Upper lobe of left lung (tissue), 6 donors: ENCODE measurements at places on chromosomes 7 and 10. TPM values are rescaled to one million over a fixed set of nuclear protein-coding genes. Genes with fewer than 3 reads are reported as not detected.

GRCh38 chr7:104275900-104276299 is 52.5 kb upstream of the LHFPL3 start:
- no peak overlapping the region for H3K27ac ChIP-seq
- DNase-seq: no peak
- no peak overlapping the region for H3K4me3 ChIP-seq
- H3K4me1 ChIP-seq: no peaks in the 10 kb centered on the region

- H3K36me3 ChIP-seq: no peaks in the 10 kb centered on the region
- H3K4me1 ChIP-seq: no peaks in the 10 kb centered on the region
- no peaks in the 10 kb centered on the region for H3K27me3 ChIP-seq
- no peak for DNase-seq
Measured at GRCh38 chr10:48247680-48248079, 26.8 kb downstream of the FRMPD2 start.

SPDYE6 gene
- total RNA-seq: not detected

DNA sequence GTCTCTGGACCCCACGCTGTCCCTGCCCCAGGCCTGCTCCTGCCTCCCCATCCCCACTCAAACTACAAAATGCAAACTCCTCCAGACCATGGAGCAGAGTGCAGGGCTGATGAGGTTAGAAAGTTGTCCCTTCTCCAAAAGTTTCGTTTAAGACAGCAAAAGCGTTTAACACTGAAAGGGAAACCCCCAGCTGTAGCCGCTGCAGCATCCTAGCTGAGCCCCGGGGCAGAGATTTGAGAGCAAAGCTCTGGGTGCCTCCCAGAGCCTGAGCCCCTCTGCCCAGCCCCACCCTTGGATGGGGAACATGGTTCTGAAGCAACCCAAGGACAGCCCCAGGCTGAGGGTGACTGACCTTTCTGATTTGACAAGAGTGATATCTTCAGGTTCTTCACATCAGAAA is 52.8 kb upstream of the ENO4 start:
- no peaks in the 10 kb centered on the region for H3K27me3 ChIP-seq
- DNase-seq: no peak
- H3K27ac ChIP-seq: no peak overlapping the region

DNA sequence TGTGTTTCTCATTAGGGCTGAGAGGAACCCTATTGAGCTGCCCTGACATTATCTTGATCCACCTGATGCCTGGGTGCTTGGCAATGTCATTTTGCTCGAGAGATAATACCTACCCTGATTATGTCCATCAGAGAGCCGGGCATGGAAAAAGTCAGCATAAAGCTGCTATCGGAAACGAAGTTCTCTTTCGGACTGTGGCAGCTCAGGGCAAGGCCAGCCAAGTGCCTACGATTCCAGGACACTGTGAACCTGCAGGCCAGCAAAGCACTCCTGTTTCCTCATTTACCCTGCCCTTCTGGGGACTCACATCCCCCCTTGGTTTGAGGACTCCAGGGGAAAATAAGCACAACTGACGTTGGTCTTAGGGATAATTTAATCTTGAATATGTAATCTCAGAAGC is 25.2 kb upstream of the NPTX2 start:
- H3K4me1 ChIP-seq: no peaks in the 10 kb centered on the region
- H3K4me3 ChIP-seq: no peak overlapping the region
- no peak for DNase-seq
- no peak overlapping the region for H3K27ac ChIP-seq

HOXA9 gene
- total RNA-seq: 0.39 TPM
